ENCODE measurements at places on chromosomes 2 and 18. TPM values are rescaled to one million over a fixed set of nuclear protein-coding genes. Genes with fewer than 3 reads are reported as not detected.

DNA sequence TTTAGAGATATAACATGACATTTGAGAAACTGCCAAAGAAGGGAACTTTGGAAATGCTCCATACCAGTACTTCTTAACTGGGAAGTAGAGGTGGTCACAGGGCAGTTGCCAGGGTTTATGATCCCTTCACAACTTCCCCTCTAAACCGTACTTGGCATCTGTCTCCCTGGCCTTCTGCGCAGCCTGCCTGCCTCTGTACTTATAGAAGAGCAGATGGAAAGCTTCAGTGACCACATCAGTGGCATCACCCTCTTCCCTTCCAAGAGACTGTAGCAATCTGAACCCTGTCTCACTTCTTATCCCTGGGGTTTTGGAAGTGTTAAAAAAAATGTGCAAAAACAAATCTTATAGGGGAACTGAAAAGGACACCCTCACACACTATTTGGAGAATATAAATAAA lies 64.1 kb downstream of the EIF2AK3 start:
- H3K36me3 ChIP-seq, result peaks cover 6% of the 10 kb centered on the region
- DNase-seq, result no peak
- H3K4me1 ChIP-seq, result no peaks in the 10 kb centered on the region
- H3K27ac ChIP-seq, result no peak overlapping the region
- no peak overlapping the region for H3K4me3 ChIP-seq

Gene ANKMY1
- 49.2 TPM for total RNA-seq

Gene GPR75
- 4.0 TPM for total RNA-seq

Gene TSPYL6
- total RNA-seq, result not detected
